A172 (cell line): ENCODE measurements at places on chromosomes 13 and 19.

DNA sequence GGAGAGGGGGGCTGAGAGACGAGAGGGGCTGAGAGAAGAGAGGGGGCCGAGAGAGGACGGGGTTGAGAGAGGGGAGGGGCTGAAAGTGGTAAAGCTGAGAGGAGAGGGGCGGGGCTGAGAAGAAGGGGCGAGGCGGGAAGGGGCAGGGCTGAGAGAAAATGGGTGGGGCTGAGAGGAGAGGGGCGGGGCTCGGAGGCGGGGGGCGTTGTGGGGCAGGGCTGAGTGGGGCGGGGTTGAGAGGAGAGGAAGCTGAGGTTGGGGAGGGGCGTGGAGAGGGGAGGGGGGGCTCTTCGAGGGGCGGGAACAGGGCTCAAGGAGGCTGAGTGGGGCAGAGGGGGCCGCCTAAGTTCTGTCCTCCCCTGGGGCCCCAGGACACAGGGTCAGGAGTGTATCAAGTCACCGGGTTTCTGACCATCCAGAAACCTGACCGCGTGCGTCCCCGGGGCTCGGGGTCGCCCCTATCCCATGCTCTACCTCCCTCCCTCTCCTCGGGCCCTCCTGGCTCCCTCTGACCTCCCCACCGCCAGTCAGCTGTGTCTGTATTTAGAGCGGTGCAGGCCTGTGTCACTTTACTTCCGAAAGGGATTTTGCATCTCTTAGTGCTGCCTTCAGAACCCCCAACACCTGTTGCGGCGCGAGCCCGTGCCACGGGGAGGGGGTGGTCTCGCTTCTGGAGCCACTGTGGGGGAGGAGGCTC, 38.6 kb upstream of the SEMA6B start:
- peak; percentile 47 for DNase-seq

DNA sequence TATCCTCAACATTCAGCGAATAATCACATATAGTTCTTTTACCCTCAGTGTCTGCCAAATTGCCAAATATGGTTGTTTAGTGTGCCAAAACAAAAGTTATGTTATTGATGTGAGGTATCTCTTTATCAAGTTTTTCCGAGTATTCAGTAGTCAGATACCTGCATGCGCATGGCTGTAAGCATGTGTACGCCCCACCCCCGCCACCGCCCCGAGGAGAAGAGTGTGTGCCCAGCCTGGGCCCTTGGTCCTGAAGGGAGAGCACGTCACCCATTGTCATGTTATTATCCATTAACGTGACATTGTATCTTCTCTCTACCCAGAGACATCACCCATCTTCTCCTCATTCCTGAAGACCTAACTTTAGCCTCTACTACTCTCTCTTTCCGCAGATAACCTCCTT, 147.0 kb downstream of the SHISA2 start:
- no peak for DNase-seq

GRCh38 chr13:49218493-49219051, 1.6 kb upstream of the MLNR start:
- no peak for DNase-seq

DNA sequence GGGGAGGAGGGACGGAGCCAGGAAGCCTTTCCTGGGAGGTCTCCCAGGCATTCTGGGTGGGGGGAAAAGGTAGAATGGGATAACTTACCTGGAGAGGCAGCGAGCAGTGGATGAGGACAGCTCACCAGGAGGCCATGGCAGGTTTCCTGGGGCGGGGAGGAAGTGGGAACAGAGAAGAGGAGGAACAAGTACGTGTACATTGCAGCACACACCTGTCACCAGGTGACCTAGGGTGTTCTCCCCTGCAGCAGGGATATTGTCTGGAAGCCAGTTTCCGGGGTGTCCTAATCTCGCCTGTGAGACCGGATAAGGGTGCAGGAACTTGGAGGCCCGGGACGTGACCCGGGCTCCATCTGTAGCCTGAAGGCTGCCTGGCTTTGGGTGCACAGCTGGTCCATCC, at the start of gene FUT3:
Gene FUT3 (minus strand): TSS at position 148 of the 400 bp plus-strand sequence.
- DNase-seq = no peak

DNA sequence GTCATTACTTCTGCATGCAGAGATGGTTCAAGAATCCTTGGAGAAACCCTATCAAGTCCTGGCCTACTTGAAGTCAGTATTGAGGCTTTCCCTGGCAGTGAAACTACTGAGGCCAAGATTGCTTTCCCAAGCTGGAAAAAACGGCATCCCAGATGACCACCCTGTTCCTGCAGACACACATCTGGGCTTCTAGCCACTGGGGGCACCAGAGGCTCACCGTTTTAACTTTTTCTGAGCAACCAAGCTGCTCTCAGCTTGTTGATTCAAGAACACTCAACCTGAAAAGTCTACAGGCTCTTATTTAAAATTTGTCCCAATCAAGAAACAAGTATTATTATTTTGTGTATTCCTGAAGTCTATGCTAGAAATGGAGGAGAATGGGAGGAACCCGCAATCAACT, 66.6 kb downstream of the SPRYD7 start:
- peak; percentile 5 for DNase-seq

GRCh38 chr13:99962242-99962641, 9.3 kb downstream of the ZIC5 start:
- DNase-seq = no peak

GRCh38 chr13:65943708-65944107, 1286.4 kb downstream of the PCDH9 start:
- DNase-seq = no peak

- no peak for DNase-seq
Measured at GRCh38 chr19:4323692-4324091, 14.9 kb downstream of the STAP2 start.

DNA sequence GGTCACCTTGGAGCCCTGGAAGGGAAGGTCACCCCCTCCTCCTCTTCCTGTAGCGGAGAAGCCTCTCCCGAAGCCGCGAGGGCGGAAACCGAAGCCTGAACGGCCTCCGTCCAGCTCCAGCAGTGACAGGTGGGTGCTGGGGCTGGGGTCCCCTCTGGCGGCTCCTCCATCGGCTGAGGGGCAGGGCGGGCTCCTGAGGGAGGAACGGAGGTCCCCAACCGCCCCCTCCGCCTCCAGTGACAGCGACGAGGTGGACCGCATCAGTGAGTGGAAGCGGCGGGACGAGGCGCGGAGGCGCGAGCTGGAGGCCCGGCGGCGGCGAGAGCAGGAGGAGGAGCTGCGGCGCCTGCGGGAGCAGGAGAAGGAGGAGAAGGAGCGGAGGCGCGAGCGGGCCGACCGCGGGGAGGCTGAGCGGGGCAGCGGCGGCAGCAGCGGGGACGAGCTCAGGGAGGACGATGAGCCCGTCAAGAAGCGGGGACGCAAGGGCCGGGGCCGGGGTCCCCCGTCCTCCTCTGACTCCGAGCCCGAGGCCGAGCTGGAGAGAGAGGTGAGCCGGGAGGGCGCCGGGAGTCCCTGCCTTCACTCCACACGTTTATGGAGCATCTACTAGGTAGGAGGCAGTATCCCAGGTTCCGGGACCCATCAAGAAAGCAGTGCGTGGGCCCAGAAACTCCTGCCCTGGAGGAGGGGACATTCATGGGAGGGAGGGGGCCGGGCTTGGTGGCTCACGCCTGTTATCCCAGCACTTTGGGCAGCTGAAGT, 22.0 kb downstream of the HDGFL2 start:
- no peak for DNase-seq

- no peak for DNase-seq
Measured at GRCh38 chr19:7215176-7215575, 79.0 kb downstream of the INSR start.
